GM12892 (cell line): ENCODE measurements at places on chromosomes 4 and X.

DNA sequence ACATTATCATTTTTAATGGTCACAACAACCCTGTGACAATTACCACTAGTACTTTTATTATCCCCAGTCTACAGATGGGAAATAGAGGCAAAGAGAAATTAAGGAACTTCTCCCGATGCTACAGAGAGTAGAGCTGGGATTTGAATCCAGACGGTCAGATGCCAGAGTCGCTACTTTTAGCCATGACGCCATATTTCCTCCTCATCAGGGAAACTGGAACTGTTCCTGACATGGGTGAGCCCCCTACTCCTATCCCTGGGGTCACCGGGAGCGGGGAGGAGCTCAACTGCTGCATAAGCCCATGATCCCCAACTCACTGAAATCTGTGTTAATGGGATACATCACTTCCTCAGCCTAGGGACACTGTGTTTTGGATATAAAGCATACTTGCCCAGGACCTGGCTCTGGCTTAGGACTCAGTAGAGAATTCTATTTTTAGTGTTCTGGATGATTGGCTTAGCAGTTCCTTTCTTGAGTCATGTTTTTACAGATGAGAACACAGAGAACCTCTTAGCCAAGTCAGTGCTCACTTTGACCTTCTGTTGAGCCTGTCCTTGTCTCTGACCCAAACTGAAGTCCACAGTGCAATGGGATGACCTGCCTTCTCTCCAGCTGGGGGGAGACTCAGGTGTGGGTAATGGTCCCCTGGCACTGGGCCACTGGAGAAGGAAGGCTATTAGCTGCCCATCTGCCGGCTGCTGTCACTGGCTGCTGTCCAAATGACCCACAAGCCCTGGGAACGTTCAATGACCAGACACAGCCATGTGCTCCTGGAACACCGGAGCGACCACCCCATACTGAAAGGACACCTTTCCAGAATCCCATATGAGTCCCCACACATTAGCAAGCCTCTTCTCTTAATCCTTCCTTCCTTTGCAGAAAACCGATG lies 90.8 kb upstream of the SHISA3 start:
- DNase-seq = no peak

GRCh38 chr4:91302120-91302519 lies 1001.6 kb upstream of the GRID2 start:
- no peak for DNase-seq

DNA sequence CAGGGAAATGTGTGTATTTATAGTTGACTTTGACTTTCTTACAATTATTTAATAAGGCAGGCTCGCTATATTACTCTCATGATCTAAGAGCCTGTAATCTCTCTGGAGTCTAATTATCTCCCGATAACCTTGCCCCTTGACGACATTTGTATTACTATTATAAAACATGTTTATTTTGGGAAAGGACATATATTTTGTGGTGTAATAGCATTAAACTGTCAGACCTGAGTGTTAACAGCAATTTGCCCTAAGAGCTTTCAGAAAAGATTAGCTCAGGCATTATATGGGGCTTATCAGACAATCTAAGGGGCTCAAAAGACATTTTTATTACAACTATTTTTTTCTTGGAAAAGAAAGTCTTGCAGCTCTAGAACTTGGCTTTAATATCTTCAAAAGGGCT lies 427.9 kb upstream of the SLIT2 start:
- DNase-seq = no peak

- no peak for DNase-seq
Measured at GRCh38 chr4:54783402-54784110, 125.8 kb downstream of the KIT start.

GRCh38 chr4:115113506-115114106 lies at the start of gene NDST4:
Gene NDST4 (minus strand): TSS chr4:115113620. CDS start chr4:115077036, 36,584 bp downstream.
- no peak for DNase-seq
